IPS DF 19.7 (cell line): ENCODE measurements at places on chromosomes 12 and 14.

GRCh38 chr12:105761075-105761474 lies 377.7 kb downstream of the NUAK1 start:
- no peak for DNase-seq

DNA sequence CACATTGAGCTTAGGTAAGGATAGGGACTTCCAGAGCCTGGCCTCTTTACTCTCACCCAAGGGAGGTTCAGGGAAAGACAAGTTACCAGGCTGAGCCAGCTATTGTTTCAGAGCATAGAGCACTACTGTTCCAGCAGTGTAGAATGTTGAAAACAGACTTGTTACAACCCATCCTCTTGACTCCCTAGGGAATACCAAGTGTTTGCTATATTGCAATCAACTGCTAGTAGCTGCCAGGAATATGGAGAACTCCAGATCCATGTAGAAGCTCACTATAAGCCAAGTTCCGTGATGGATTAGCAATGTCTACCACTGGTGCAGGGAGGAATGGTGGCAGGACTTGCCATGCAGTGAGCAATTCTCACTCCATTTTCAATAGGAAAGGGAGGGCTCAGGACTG lies 199.8 kb upstream of the RBM19 start:
- no peak for DNase-seq

GRCh38 chr12:95943330-95943842 lies at the start of gene AMDHD1:
Gene AMDHD1, plus strand, starts transcription at chr12:95943331. Its CDS starts 68 bp downstream, at chr12:95943399.
- no peak for DNase-seq

GRCh38 chr12:44193281-44193680 lies 357.4 kb downstream of the TMEM117 start:
- no peak for DNase-seq

DNA sequence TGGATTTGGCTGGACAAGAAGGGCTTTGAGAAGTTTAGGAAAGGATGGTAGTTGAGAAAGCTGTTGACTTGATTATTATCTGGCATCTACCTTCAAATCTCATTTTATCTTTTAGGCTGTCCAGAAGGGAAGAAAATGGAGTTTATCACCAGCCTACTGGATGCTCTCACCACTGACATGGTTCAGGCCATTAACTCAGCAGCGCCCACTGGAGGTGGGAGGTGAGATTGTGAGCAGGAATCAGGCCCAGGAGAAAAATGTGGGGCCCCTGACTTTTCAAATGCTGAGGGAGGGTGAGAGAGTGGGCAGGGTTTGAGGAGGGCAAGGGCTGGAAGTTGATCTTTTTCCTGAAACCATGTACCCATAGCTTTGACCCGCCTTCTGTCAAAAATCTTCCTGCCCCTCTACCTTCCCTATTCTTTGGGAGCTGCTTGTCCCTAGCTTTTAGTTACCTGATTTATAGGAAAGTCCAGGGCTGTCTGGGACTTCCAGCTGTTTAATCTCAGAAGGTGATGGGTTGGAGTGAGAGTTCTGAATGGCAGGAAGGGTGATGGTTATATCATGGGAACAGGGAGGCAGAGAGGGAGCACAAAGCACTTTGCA lies 134.2 kb downstream of the SMOC1 start:
- no peak for DNase-seq

DNA sequence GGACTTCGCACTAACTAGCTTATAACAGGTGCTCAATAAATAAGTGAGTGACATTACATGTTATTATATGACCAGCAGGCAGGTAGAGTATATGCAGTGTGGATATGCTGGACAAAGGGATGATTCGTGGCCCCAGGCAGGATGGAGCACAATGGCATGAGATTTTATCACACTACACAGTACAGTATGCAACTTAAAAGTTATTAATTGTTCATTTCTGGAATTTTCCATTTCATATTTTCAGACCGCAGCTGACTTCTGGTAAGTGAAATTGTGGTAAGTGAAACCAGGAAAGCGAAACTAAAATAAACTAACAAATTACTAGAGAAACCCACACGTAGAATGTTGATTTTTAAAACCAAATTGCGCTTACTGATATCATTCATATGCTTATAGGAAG lies 3.3 kb downstream of the PARP11 start:
- DNase-seq = no peak

DNA sequence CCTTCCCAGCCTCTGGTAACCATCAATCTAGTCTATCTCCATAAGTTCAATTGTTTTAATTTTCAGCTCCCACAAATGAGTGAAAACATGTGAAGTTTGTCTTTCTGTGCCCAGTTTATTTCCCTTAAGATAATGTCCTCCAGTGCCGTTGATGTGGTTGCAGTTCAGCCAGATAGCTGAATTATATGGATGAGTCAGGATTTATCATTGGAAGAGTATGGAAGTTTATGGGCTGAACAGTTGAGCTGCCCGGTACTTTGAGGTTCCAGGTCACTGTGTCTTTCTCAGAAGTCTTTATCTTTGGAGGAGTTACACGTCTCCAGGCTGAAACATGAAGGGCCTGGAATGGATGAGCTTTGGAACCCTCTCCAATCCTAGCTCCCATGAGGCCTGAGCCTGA lies 120.1 kb downstream of the ASCL4 start:
- no peak for DNase-seq

- no peak for DNase-seq
Observed at GRCh38 chr14:45793081-45793480, 540.1 kb upstream of the MIS18BP1 start.

- DNase-seq = no peak
Observed at GRCh38 chr14:69046476-69046860, 67.4 kb upstream of the ACTN1 start.

- DNase-seq = peak; percentile 65
Observed at GRCh38 chr14:64880221-64881121, 764 bp upstream of the SPTB start.

DNA sequence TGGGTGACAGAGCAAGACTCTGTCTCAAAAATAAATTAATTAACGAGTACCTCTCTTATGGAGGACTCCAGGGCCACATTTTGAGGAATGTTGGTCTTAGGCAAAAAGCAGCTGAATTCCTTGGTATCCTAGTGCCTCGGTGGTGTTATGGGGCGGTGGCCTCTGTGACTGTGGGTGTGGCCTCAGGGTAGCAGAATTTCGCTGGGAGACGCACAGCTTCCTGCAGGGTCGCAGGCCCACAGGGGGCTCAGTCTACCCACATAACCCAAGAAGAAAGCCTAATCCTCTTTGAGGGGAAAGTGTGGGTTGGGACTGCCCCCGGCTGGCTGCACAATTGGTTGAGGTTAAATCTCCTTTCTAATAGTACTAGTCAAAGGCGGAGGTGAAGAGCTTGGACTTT lies 11.2 kb upstream of the SERPINA4 start:
- DNase-seq = no peak

DNA sequence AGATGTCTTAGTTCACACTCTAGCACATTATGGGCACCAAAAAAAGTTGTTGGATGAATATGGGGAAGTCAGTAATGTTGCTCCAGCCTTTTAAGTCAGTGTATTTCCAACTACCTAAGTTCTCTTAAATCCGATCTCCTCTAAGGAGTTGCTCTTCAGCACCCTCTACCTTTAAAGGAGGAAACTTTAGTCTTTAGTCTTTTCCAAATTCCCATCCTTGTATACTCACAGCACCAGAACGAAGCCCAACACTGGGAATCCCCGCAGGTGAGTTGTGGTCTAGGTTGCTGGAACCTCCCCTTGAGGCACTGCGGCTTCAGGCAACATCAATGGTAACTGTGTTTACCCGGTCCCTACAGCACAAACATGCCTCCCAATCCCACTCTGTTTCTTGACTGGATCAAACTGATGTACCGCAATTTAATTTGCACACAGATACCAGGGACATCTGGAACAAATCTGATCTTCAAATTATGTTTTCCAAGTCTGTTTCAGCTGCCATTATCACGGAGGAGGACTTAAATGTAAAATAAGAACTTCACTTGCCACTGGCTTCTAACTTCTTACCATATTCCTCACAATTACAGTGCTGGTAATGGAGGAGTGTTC lies 179.0 kb downstream of the FOXN3 start:
- DNase-seq = peak; percentile 23

GRCh38 chr12:870378-870777 lies 79.1 kb downstream of the RAD52 start:
- no peak for DNase-seq

DNA sequence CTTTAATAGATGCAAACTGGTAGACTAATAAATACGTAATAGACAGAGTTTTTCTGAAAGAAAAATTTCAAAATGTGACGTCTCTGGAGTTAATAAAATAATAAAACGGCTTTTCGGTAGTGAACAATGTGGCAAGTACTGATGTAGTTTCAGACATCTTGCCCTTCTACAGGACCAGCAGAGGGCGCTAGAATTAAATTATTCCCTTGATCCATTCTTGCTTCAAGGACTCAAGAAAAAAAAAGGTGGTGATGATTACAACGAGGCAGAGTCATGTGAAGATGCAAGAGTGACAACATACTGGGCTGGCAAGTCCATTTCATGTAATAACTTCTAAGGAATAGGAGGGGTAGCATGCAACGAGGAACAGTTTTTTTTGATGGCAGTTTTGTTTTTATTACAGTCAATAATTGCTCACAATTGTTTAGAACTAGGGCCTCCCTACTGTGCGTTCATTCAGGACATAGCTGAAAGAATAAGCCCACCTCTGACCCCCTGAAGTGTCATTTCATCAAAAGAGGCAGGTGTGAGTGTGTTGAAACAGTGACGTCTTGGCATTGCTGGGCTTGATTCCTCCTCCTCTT lies 101.0 kb upstream of the GZMB start:
- peak; percentile 42 for DNase-seq

GRCh38 chr12:45878630-45879255 lies 111.6 kb downstream of the SCAF11 start:
- DNase-seq = no peak

DNA sequence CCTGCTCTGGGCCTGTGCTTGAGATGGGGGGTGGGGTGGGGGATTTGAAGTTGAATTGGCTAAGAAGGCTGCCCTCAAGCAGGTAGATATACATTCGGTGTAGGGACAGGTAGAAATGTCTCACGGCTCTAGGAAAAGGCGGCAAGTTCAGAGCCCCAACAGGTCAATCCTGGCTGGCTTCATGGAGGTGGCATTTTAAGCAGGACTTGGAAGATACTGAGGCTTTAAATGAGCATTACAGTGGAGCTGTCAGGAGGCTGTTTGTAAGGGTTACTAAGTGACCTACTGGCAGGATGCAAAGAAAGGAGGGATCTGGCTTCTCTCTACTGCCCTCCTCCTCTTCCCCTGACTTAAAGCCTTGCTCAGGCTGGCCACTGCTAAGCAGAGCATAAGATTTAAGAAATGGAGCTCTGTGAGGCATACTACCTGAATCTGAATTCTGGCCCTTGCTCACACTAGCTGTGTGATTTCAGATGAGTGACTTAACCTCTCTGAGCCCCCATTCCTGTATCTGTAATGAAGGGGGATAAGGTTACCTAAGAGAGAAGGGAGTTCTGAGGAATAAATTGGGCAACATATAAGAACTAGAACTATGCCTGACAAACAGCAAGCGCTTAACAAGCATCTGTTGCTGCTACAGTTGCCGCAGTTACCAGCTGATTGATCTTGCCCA lies 61.6 kb downstream of the SLC24A4 start:
- DNase-seq = no peak

DNA sequence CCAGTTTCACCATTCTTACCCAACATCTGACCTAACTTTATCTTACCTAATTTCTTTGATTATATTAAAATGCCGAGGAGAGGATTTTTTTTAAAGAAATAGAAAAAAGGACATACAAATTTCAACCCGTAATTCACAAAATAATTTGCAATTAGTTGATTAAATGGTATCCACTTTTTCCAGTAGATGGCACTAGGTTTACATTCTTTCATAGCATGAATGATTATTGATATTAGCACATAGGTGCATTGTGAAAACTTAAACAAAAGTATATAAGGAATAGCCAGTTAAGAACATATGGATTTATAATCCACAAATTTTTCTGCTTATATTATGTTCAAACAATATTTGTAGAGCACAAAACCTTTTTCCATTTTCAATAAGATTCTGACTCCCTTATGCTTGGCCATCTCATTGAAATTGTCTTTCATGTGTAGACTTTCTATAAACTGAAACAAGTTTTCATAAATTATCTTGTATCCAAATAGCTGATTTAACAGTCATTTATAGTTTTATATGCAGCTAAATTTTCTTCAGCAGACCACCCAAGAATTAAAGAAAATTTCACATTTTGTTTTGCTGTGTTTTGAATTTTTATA lies 35.3 kb downstream of the MSRB3 start:
- no peak for DNase-seq

GRCh38 chr14:24941719-24942118 lies 108.2 kb downstream of the STXBP6 start:
- DNase-seq = no peak

DNA sequence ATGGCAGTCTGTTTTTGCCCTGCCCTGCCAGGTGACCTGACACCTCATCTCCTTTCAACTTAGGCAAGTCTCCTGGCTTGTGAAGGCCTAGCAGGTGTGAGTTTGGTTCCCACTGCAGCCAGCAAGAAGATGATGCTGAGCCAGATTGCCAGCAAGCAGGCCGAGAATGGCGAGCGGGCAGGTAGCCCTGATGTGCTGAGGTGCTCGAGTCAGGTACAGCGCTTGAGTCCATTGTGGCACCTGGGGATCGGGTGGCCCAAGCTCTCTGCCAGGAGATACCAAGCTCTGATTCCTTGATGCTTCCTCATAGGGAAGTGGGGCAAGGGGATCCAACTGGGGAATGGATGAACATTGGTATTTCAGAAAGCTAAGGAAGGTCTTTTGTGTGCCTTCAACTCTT lies 4.1 kb upstream of the CSAD start:
- DNase-seq = no peak

GRCh38 chr12:69985656-69986055 lies 160.6 kb downstream of the MYRFL start:
- no peak for DNase-seq

- DNase-seq = no peak
Observed at GRCh38 chr12:87119713-87120112, 863.5 kb upstream of the MGAT4C start.

- no peak for DNase-seq
Observed at GRCh38 chr14:38389681-38390080, 133.8 kb upstream of the CLEC14A start.

- no peak for DNase-seq
Observed at GRCh38 chr12:124929649-124930419, 15.4 kb upstream of the UBC start.

DNA sequence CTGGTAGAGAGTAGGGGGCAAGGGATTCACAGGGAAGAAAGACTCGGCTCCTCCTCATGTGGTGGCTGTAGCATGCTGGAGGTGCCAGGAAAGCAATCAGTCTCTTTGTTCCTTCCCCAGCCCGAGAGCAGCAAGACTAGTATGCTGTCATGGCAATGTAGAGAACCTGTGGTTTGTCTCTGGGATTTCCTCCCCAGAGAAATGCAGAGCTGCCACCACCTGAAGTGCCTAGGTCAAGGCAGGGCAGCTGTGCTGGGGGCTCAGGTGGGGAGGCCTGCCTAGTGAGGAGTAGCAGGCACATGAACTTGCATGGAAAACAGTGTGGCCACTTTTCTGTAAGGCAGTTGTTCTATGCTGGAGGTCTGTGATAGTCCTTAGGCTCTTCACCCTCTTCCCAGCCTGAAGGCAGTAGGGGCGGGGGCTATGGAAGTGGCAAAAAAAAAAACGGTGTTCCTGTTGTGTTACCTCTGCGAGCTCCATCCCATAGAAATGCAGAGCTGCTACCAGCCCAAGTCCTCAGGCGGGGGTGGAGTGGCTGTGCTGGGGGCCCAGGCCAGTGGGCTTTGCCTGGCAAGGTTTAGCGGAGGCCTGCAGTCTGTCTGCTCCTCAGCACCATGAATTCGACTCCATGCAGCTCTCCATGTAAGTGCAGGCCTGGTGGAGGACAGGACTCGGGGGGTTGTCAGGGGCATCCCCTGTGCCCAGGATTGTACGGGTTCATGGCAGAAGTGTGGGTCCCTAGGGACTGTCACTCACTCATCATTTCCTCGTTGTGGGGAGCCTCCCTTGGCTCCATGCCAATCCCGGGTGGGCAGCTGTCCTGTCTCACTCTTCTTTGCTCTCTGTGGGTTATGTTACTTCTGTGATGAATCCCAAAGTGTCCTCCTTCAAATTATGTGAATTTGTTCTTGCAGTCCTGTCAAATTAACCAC lies 4.1 kb upstream of the CLEC4D start:
- no peak for DNase-seq
